ENCODE measurements at places on chromosomes 3 and 15.

DNA sequence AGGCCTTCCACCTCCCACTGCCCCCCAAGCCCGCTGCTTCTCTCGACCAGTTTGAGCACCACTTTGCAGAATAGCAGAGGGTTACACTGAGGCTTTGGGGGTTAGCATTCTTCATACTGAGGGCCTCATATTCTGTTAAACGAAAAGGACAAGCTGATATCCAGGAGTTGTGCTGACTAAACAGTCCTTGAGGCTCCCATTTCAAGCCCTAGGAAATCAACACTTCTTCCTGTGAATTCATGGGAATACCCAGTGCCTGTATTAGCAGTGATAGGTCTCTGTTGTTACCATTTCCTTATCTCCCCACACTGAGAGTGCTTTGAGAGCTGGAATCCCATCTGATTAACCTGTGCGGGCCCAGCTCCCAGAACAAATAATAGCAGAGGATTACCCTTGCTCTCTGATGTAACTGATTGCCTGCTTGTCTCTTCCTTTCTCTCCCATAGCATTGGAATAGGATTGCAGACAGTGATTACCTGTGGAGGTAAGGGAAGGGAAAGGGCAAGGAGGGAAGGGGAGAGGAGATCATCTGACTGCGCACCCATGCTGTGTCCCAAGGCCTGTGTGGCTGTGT lies 930 bp downstream of the FBXW12 start:
- DNase-seq: no peak

- no peak for DNase-seq
Measured at GRCh38 chr3:88828466-88828865, 279.0 kb upstream of the EPHA3 start.

DNA sequence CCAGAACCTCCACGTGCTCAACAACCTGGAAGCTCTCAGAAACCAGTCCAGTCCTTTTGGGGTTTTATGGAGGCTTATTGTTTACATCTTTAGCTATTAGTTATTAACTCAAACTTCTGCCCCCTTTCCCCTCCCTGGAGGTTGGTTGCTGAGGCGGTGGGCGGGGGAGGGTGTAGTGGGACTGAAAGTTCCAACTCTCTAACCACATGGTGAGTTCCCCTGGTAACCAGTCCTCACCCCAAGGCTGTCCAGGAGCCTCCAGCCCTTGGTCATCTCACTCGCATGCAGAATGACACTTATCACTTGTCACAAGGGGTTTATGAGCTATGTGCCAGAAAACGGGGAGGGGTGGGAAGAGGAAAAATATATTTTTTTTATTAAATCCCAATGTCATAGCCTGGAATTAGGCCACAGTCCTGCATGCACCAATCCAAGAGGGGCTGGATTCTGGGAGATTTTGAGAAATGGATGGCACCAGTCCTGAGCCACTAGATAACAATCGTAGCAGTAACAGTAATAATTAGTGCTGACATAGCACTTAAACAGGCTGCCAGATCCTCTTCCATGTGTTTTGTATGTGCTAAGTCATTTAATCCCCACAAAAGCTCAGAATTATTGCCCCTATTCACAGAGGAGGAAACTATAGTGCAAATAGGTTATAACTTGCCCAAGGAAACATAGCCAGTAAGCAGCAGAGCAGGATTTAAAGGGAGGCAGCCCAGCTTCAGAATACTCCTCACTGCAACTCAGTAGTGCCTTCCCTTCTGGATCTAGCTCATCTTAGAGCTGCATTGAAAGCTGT lies 85.7 kb downstream of the CRYGS start:
- DNase-seq: no peak

DNA sequence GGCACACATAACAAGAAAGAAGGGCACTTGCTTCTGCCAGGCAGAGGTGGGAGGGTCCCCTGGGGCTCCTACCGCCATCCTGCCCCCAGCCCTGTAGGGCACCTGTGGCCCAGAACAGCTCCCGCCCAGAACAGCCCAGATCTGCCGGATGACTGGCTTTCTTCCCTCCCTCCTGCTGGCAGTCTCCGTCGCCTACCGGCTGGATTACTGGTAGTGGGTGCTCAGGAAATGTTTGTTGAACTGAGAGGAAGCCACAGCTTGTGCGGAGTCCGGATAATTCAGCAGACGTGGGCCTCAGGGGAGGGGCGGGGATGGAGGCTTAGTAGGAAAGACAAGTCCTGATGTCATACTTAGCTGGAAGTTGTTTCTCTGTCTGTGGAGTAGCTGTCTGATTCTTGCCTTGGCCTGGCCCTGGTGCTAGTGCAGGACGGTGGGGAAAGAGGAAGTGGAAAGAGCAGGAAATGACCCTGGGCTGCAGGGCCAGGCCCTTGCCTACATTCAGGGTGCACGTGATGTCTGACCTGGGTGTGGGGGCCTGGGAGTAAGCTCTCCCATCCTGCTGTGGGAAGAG lies 6.7 kb downstream of the CCDC9B start:
- peak; percentile 44 for DNase-seq

DNA sequence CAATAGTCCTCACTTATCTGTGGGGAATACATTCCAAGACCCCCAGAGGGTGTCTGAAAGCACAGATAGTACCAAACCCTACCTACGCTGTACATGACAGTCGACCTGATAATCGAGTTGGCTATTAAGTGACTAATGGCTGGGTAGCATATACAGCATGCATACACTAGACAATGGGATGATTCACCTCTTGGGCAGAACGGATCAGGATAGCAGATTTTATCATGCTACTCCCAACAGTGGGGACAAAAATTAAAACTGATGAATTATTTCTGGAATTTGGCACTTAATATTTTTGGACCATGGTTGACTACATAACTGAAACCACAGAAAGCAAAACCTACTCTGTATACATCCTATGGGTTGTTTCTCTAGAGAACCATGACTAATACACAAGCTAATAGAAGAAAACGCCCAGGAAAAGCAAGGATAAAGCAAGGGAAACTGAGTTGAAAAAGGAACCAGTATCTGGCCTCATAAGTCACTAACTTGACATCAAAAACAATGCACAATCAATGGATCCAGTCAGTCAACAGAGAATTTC lies 15.5 kb downstream of the ATG3 start:
- no peak for DNase-seq

GRCh38 chr3:127006781-127007436 lies 24.0 kb downstream of the PLXNA1 start:
- no peak for DNase-seq

DNA sequence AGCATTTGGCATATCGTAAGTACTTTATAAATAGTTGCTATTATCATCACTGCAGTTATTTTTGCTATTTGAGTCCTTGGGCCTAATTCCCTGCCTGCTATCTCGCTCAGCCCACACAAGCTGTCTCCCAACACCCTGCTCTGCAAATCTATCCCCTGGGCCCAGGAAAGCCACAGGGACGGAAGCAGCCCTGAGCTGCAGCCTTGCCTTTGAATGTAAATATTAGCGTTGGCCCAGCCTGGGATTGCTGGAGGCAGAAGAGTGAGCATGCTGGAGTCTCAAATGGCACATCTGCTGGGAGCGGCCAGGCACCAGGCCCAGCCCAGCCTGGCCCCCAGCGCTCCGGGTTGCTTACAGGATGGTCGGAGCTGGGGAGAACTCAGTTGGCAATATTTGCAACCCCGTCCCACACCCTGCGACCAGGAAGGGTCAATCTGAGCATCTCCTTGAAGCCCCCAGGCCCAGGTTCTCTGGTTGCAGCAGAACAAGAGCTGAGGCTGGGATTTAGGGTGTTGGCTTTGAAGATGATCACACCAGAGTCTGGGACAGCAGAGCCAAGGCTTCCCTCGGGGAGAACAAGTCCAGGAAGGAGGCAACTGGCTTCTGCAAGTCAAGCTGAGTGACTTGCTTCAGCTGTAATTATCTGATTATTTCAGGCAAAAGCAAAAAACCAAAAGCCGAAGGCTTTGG lies 529.6 kb downstream of the SHQ1 start:
- DNase-seq: no peak

- DNase-seq: no peak
Measured at GRCh38 chr15:71679793-71680353, 130.5 kb upstream of the NR2E3 start.

DNA sequence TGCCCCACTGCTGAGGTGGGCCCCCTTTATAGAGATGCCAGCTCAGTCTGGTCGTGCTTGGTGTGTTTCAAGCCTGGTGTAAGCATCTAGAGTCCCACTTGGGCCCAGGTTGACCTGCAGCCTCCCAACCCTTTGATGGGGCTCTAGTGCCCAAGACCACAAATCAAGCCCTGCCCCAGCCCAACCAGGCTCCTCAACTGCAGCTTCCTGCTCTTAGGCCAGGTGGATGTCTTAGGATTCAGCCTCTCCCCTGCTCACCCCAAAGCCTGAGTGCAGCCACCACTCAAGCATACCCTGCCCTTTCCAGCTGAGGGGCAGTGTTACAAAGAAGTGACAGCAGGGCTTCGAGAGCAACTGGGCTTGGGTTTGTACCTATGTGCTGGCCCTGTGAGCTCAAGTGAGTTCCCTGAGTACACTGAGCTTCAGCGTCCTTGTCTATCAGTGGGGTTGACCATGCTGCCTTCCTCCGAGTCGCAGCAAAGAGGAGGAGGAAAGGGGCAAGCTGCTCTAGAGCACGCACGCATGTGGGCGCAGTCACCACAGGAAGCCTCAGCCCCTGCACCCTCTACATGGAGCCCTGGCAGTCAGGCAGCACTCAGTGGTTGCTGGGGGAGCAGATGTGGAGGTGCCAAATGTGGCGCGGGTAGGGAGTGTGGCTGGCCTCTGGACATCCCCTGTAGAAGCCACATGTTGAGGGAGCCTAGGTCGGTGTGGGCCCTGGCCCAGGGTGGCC lies 120.7 kb downstream of the EEFSEC start:
- no peak for DNase-seq

DNA sequence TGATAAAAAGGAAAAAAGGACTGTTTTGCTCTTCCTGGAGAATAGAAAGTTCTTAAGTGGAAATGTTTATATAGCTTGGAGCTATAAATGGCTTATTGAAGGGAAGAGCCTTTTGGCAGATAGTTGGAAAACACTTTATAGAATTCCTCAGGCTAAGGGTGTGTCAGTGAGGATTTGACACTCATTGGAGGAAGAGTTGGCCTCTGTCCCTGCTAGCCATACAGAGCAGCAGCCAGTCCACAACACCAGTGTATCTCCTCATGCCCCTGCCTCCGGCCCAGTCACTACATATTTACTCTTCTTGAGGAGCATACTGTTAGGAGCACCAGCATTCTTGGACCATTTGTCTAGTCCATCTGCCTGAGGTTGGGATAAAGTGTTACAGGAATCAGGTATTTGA lies 36.2 kb downstream of the KLHL18 start:
- DNase-seq: no peak

DNA sequence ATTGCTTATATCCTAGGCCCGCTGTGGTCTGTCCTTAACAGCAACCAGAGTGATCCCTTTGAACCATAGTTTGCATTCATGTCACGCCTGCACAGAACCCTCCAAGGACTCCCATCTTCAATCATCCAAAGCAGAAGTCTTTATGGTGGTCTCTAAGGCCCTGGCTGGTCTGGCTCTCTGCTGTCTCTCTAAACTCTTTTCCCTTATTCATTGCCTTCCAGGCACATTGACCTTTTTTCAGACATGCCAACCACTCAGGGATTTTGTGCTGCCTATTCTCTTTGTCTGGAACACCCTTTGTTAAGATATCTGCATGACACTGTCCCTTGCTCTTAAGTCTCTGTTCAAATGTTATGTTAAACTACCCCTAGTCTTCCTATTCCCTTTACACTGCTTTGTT lies 21.9 kb upstream of the ZBTB47 start:
- DNase-seq: no peak

DNA sequence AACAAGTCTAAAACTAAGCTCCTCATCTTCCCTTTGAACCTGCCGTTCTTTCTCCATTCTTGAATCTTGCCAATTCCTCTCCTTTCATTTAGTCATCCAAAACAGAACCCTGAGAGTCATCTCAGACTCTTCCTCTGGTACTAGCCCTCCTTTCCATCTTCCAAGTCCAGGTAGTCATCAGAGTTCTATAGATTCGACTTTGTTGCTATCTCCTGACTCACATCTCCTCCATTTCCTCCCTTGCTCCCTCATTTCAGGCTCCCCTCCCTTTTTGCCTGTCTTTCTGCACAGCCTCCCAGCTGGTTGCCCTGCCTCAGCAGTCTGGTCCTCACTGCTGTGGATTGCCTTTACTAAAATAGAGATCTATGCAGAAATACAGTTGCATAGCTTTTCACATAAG lies 4.7 kb downstream of the ATG7 start:
- DNase-seq: no peak

- DNase-seq: no peak
Measured at GRCh38 chr3:141561426-141562034, 74.7 kb downstream of the RASA2 start.

GRCh38 chr3:45927881-45928280 lies 15.4 kb upstream of the CXCR6 start:
- no peak for DNase-seq

DNA sequence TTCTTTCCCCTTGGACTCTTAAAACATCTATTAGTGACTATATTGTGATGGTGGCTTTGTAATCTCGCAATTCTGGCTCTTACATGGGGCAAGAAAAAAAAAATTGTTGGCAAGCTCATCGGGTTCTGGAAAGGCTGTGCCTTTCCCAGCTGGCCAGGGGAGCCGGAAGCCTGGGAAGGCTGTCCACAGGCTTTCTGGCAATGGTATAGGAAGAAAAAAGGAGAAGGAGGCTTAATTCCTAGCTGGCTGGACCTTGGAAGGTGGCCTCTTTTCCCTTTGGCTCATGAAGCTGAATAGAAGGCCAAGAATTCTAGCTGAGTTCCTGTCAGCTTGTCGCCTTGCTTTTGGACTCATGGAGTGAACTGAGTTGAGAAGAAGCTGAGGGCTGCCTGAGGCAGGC lies 243.5 kb upstream of the SEMA6D start:
- no peak for DNase-seq

DNA sequence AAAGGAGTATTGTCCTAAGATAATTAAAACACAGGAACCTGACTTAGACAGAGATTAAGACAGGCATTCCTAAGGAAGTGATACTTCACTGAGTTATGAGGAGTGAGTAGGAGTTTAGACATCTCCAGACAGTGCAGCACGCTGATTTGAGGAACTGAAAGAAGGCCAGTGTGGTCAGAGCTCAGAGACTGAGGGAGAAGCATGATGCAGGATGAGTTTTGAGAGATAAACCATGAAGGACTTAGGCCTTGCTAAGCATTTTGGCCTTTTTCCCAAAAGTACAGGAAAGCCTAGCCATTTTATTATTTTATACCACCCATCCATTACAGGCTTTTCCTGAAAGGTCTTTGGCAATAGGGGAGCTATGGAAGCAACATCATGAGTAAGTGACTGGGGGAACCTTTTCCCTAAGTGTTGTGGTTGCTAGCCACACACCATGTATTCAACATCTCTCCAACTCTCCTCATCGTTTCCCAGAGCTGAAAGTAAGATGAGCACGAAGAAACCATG lies 375.6 kb upstream of the TPRG1 start:
- DNase-seq: peak; percentile 34

- DNase-seq: peak; percentile 90
Measured at GRCh38 chr15:85750319-85751290, 44.1 kb downstream of the KLHL25 start.

DNA sequence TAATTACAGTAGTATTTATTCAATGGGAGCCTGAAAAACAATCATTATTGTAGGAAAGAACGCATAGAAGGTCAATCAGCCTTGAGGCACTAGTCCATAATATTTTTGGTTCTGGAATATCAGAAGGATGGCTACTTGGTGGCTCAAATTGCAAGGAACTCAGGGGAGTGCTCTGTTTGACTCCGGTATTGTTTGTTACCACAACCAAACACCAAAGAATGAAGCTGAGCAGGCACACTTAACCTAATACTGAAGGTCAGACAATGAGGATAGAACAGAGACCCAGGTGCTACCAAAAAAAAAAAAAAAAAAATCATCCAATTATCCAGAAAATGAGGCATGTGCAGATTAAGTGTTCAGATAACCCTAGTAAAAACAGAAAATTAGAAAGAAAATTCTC lies 11.1 kb upstream of the SATB1 start:
- no peak for DNase-seq

Data from upper lobe of left lung (tissue), 6 donors.